ENCODE measurements at places on chromosomes 4 and X.

DNA sequence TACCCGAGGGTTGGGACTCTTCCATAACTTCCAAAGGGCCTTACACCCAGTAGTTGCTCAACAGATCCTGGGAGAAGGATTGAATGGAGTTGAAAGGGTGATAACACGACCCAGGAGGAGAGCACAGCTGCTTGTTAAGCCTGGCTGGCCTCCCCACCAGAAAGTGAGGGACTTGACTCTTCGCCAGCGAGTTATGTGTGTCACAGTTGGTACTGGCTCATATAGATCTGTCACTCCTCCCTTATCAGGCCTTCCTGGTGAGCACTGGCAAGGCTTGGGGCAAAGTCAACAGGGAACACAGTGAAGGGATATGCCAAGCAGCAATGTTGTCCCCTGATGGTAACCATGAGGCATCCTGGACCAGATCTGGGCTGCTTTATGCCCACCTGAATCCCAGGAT, 35.8 kb downstream of the APLN start:
- DNase-seq: no peak

DNA sequence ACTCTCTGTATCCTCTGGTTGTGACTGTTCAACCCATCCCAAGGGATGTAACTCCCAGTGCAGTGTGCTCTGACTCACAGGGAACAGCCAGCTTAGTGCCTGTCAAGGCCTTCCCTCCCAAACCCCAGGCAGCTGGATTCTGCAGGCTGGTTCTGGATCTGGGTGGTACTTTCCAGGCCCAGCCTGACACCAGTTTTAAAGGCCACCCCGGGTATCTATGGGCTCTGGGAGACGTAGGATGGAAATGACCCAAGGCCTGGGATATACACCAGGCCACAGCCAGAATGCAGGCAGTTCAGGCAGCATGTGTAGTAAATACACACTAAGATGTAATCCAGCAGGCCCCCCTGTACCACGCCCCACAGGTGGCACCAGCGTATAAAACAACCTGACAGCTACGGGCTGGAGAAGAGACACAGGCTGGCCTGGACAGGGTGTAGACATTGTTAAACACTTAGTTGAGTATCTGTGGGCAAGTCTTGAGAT, 64.2 kb downstream of the SPINK2 start:
- DNase-seq: peak; percentile 62

DNA sequence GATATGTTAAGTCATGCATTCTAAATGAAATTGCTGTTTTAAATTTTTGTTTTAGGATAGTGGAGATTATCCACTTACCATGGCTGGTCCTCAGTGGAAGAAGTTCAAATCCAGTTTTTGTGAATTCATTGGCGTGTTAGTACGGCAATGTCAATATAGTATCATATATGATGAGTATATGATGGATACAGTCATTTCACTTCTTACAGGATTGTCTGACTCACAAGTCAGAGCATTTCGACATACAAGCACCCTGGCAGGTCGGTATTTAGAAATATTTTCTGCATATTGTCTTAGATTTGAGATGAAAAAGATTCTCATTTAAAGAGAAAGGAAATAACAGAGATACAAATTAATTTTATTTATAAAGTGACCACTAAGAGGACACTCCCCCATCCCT, 83.6 kb downstream of the STAG2 start:
- no peak for DNase-seq

- no peak for DNase-seq
These were observed 11.9 kb upstream of the DCAF4L1 start for GRCh38 chr4:41969671-41970070.

DNA sequence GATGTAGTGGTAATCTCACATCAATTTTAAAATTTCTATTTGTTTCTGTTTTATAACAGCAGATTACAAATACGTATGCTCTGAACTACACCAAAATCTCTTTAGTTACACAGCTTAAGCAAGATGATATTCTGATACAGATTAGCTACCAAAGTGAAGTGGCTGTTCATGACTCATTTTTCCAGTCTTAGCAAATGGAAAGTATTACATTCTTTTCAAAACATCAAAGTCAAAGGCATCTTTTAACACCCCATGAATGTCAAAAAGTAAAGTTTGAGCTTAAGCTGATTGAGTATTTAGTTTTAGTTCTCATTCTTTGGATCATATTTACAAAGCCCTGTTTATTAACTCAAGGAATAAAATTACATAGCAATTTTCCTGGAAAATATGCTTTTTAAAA, 6.6 kb upstream of the HPGDS start:
- no peak for DNase-seq

DNA sequence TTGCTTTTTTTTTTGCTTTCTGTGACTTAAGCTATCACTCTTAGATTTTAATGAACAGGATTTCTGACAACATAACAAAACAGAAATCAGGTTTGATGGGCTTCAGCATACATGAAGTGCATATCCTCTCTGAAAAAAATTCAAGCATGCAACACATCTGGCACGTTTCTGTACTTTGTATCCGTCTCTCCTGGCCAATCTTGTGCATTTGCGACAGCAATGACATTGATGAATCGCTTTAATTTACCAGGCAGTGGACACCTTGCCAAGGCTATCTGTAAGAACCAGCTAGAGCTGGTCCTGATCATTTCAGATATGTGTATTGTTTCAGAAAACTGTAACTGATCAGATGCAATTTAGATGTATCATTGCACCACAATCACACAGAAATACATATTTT, 93.3 kb downstream of the CCSER1 start:
- DNase-seq: no peak

- peak; percentile 68 for DNase-seq
These were observed 61.9 kb upstream of the LAS1L start for GRCh38 chrX:65596270-65597034.

- DNase-seq: no peak
These were observed 171.1 kb downstream of the PALLD start for GRCh38 chr4:168667921-168668320.

- no peak for DNase-seq
These were observed 878.1 kb downstream of the RAPGEF2 start for GRCh38 chr4:159980826-159981468.

DNA sequence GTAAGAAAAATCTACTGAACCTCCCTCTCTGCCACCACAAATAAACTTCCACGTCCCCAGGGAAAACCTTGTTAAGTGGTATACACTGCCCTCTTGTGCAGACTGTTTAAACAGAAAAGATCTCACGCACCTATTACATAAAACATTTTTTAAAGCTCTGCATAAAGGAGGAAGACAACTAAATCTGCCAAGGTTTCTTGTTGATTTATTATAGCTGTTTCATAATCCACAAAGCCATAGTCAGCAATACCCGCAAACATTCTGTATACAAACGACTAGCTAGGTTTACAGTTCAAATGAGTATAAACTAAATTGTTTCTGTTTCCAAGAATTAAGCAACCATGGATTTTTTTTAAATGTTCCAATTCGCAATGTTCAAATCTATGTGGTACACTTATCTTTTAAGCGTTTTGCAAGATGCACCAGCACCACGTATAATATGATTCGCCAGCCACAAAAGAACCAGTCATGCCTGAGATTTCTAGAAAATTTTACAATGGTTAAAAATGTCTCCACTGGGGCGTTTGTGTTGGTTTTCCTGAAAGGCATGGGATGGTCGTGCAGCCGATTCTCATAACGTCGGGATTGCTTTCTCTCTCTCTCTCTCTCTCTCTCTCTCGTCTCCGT, 164.6 kb downstream of the PRKX start:
- no peak for DNase-seq

- no peak for DNase-seq
These were observed 91.9 kb downstream of the FAM13A start for GRCh38 chr4:88965053-88965452.

- no peak for DNase-seq
These were observed 9.1 kb upstream of the RNF4 start for GRCh38 chr4:2459589-2460349.

GRCh38 chr4:94826206-94826605, 68.5 kb downstream of the BMPR1B start:
- no peak for DNase-seq

DNA sequence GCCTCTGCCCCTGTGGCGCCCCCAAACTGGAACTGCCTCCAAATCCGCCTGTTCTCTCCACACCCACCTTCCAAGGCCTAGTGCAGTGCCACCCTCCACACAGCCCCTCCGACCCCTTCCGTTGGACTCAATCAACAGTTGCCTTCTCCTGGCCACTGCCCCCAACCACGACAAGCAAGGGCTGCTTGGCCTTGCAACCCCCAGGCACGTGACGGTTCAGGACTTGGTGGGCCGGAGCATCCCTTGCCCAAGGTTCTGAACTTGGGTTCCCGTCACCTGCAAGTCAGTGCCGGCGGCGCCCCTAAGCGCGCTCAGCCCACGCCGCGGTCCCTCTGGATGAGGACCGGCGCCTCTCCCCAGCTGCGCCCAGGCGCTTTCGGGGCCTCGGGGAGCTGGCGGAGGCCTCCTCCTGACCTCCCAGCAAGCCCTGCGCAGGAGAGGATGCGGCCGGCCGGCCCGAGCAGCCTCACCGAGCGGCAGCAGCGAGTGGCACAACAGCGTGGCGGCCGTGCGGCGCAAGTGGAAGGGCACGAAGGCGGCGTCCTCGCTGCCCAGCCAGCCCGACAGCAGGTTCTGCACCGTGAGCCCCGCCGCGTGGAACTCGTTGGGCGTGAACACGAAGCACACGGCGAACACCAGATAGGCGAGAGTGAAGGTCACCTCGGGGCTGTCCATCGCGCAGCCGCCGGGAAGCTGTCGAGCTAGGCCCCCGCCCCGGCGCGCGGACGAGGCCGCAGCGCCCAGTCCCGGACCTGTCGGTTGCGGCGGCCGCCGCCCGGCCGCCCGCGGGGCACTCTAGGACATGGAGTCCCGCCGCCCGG, 750 bp downstream of the TMEM129 start:
- peak; percentile 52 for DNase-seq

GRCh38 chrX:27451324-27451723, 11.8 kb downstream of the PPP4R3C start:
- no peak for DNase-seq

DNA sequence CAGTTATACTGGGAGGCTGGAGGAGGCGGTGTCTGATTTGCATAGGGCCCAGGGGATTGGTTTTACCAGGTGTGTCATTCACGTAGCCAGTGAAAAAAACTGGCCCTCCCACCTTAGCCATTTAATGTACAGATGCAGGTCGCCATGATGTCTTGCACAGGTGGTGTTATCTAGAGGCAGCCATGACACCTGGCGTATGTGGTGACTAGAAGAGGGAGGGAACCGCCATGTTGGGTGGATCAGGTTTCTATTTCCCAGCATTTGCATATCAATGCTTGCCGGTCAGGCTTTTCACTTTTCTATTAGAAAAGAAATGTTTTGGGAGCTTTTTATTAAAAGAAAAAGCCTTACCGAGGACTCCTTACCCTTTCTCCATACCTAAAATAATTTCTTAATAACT, 523.4 kb downstream of the ADGRL3 start:
- DNase-seq: no peak

- no peak for DNase-seq
These were observed 23.0 kb upstream of the CPLX1 start for GRCh38 chr4:848803-849477.

DNA sequence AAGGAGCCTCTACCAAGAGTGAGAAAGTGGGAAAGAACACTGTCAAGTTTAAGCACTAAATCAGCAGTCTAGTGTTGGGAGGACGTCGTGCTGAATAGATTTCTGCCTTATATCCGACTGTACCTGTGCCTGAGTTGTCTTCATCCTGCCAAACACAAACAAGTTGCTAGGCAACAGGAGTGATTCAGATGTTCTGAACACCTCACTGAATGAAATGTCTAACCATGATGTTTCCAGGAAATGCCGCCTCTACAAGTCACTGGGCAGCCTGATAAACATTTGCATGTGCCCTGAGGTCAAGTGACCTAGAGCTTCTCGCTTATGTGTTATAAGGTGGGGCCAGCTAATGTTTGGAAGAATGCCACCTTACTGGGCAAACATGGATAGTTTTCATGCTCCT, 37.9 kb downstream of the SGMS2 start:
- DNase-seq: no peak

DNA sequence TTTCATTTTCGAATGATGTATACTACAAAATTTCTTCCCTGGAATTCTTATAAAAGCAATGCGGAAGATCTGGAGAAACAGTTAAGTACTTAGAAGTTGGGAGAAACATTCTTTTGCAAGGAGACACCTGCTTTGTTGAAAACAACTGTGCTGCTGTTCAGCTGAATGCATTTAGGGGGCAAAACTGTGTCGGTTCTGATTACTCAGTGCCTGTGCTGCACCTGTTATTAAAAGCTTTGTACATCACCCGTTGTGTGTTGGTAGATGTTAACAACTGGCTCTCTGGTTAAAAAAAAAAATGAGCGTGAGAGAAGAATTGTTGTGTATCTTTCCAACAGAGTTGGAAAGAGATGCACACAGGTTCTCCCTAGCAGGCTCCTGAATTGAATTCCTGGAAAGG, 184.1 kb upstream of the HHIP start:
- no peak for DNase-seq

DNA sequence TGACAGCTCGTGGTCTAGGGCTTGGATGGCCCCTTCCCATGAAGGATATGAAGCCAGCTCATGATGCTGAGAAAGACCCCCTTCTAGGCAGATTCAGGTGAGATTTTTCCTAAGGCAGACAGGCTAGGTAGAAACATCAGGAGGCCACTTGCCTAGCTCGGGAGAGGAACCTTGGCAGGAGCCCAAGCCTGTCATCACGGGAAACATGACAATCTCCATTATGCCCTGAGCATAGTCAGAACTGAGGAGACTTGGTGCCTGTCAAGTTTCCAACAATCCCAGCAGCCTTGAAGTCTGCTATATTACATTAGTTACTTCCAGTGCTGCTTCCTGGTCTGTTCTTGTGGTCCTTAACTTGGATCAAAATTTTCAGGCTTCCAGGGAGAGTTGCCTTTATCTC, 18.7 kb upstream of the WDR1 start:
- DNase-seq: no peak

DNA sequence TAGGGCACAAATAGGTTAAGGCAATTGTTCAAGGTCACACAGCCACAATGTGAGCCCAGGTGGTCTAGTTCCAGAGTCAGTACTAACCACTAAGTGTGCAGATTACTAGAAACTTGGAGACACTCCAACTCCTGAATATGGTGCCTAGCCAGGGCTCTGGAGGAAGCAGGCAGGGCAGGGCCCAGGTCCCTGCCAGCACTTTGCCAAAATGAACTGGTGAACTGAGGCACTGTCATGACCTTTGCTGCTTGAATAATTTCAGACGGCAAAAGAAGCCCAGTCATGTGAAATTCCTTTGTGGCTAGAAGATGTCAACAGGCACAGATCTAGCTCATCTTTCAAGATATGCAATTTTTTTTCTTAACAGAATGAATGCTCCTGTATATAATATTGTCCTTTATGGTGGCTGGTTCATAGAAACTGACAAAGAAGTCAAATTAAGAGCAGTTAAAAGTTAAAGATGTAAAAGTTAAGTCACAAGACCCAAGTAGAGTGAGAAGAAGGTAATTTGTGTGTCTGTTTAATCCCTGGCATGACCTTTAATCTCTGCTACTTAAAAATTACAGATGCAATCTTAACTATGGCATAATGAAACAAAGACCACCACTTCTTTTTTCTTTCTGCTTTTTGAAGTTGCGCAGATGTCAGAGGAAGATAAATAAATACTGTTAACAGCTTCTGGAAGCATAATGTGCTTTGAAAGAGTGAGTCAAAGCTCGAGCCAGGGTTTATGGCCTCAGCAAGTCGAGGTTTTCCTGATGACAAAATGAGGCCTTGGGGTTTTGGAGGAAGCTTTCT, 54.1 kb downstream of the SHROOM3 start:
- no peak for DNase-seq

GRCh38 chr4:24650849-24651640, 66.7 kb upstream of the DHX15 start:
- no peak for DNase-seq

GRCh38 chr4:155428128-155428527, 51.4 kb upstream of the MAP9 start:
- no peak for DNase-seq

- no peak for DNase-seq
These were observed 38.1 kb upstream of the NYX start for GRCh38 chrX:41409006-41409405.

All from CD4-positive, alpha-beta T cell treated with Interleukin-17A for 4 hours (primary cell).